Endothelial cell (in vitro differentiated cells): ENCODE measurements at places on chromosomes 12 and 14. TPM values are rescaled to one million over a fixed set of nuclear protein-coding genes. Genes with fewer than 3 reads are reported as not detected.

GARIN6 gene
- not detected for total RNA-seq

AMDHD1 gene
- total RNA-seq: not detected

CLEC7A gene
- total RNA-seq: not detected

TEAD4 gene
- 120 TPM for total RNA-seq

STYK1 gene
- total RNA-seq: 11.4 TPM

KRT72 gene
- 0.28 TPM for total RNA-seq

C12orf60 gene
- total RNA-seq: 1.8 TPM

TIMELESS gene
- 34.2 TPM for total RNA-seq

COPS7A gene
- 25.1 TPM for total RNA-seq

DNA sequence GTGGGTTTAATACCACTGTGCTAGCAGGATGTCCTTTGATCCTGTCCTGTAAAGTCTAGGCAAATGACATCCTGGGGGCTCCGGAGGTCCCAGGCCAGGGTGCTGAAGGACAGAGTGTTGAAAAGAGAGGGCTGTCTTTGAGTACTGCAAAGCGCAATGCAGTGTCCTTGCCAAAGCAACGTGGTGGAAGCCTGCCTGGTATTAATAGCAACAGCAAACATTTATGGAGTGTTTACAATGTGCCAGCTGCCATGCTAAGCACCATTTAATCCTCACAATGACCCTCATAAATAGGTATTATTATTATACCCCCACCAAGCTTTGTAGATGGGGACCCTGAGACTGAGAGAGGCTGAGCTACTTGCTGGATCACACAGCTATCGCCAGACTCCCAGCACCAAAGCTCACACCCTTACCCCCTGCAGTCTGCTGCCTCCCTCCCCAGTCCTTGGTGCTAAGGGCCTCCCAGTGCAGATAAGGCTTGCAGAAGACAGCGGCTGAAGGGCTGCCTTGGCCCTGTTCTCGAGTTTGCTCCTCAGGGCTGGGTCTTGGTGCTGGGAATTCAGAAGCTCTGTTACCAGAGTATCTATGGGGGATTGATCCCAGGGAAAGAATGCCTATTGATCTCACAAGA, 427.7 kb downstream of the FUT8 start:
- no peak overlapping the region for H3K27ac ChIP-seq
- H3K36me3 ChIP-seq: peaks cover 6% of the 10 kb centered on the region
- peaks cover 3% of the 10 kb centered on the region for H3K27me3 ChIP-seq
- H3K4me3 ChIP-seq: no peak overlapping the region
- DNase-seq: no peak

- H3K4me3 ChIP-seq: no peak overlapping the region
- DNase-seq: no peak
- peaks cover 2% of the 10 kb centered on the region for H3K27me3 ChIP-seq
- H3K4me1 ChIP-seq: peaks cover 38% of the 10 kb centered on the region
- H3K36me3 ChIP-seq: peaks cover 10% of the 10 kb centered on the region
Observed at GRCh38 chr12:64616201-64616600, 5.9 kb downstream of the RASSF3 start.

GRCh38 chr12:27436029-27436428, 10.5 kb upstream of the SMCO2 start:
- DNase-seq: no peak
- no peak overlapping the region for H3K4me3 ChIP-seq

- H3K36me3 ChIP-seq: no peaks in the 10 kb centered on the region
- no peak overlapping the region for H3K4me3 ChIP-seq
- no peaks in the 10 kb centered on the region for H3K27me3 ChIP-seq
- no peak overlapping the region for H3K27ac ChIP-seq
- H3K4me1 ChIP-seq: no peaks in the 10 kb centered on the region
Observed at GRCh38 chr12:88982694-88983093, 369.6 kb downstream of the DUSP6 start.

DNA sequence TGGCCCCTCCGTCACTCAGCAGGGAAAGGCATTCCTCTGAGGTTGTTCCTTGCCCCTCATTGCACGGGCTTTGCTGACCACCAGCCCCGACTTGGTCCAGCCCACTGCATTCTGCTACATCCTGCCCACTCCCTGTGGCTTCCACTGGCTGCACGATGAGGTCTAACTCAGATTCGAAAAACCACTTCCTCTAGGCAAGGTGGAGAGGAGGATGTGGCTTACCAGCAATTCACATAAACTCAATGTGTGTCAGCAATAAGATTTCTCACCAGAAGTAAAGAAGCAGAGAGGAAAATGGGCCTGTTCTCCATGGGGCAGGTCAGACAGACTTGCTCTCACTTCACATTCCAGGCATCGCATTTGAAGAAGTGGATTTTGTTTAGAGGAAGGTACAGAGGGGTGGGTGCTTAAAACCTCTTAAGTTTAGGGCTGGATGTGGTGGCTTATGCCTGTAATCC, 14.7 kb downstream of the GPR68 start:
- peak overlapping the region; percentile 29 for H3K4me3 ChIP-seq
- DNase-seq: no peak
- peaks cover 48% of the 10 kb centered on the region for H3K36me3 ChIP-seq
- H3K27ac ChIP-seq: peak overlapping the region; percentile 32
- H3K27me3 ChIP-seq: peaks cover 14% of the 10 kb centered on the region

DNA sequence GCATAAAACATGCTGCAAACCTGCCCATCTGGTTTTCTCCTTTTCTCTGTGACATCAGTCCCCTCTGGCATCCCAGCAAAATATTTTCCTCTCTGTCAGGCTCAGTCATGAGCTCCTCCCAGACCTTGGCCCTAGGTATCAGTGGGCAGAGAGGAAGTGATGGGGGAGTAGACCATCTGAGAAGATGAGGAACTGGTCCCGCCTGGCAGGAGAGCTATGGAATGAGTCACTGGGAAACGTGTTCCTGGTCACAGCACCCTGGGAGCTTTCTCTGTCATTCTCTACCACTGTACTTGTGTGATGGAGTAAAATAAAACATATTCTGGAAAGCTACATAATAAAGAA, 5.0 kb upstream of the SRSF9 start:
- no peak overlapping the region for H3K27ac ChIP-seq
- H3K4me3 ChIP-seq: no peak overlapping the region
- no peak for DNase-seq
- no peaks in the 10 kb centered on the region for H3K36me3 ChIP-seq
- H3K27me3 ChIP-seq: peaks cover 6% of the 10 kb centered on the region

GRCh38 chr14:53214384-53214783, 61.3 kb upstream of the DDHD1 start:
- DNase-seq: no peak
- no peak overlapping the region for H3K4me3 ChIP-seq
- no peak overlapping the region for H3K27ac ChIP-seq
- no peaks in the 10 kb centered on the region for H3K36me3 ChIP-seq
- no peaks in the 10 kb centered on the region for H3K27me3 ChIP-seq

GRCh38 chr12:110699591-110700445, 10.9 kb upstream of the HVCN1 start:
- no peaks in the 10 kb centered on the region for H3K4me1 ChIP-seq
- peaks cover 3% of the 10 kb centered on the region for H3K27me3 ChIP-seq
- no peak overlapping the region for H3K4me3 ChIP-seq
- no peak overlapping the region for H3K27ac ChIP-seq

- no peak overlapping the region for H3K4me3 ChIP-seq
- H3K27ac ChIP-seq: no peak overlapping the region
- peaks cover 4% of the 10 kb centered on the region for H3K4me1 ChIP-seq
- DNase-seq: no peak
- no peaks in the 10 kb centered on the region for H3K27me3 ChIP-seq
- no peaks in the 10 kb centered on the region for H3K36me3 ChIP-seq
Observed at GRCh38 chr12:26153421-26154154, 28.8 kb upstream of the BHLHE41 start.

GRCh38 chr12:50073206-50073605, 11.9 kb upstream of the SMARCD1 start:
- H3K4me1 ChIP-seq: peaks cover 15% of the 10 kb centered on the region
- no peak for DNase-seq
- no peak overlapping the region for H3K4me3 ChIP-seq
- H3K36me3 ChIP-seq: no peaks in the 10 kb centered on the region

DNA sequence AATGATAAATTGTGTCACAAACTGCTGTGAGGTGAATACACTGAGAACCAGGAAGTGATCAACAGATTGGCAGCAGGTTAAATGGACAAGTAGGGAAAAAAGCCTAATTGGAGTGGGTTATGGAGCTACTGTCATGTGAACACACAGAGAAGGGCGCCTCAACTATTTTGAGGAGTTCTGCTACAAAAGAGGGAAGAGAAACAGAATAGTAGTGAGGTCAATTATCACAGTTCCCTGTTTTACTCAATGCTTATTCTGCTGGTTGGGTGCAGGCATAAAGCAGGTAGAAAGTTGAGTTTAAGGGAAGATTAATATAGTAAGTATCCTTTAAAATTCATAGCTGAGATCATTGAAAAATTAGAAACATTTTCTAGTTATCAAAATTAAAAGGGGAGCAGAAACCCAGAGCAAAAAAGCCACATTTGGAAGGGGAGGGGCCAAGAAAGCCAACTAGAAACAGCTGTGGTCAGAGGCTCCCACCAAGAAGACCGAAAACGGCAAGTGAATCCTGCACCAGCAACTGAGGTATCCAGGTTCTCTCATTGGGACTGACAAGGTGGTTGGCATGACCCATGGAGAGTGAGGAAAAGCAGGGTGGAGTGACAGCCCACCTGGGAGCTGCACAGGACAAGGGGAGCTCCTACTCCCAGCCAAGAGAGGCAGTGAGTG, 105.7 kb downstream of the ZC3H14 start:
- peaks cover 4% of the 10 kb centered on the region for H3K27me3 ChIP-seq
- no peaks in the 10 kb centered on the region for H3K36me3 ChIP-seq
- no peak overlapping the region for H3K27ac ChIP-seq
- no peak overlapping the region for H3K4me3 ChIP-seq

GRCh38 chr12:39332661-39333175, 110.2 kb downstream of the KIF21A start:
- H3K27ac ChIP-seq: no peak overlapping the region
- no peak for DNase-seq
- no peaks in the 10 kb centered on the region for H3K36me3 ChIP-seq
- no peaks in the 10 kb centered on the region for H3K27me3 ChIP-seq
- H3K4me3 ChIP-seq: no peak overlapping the region

- H3K27me3 ChIP-seq: no peaks in the 10 kb centered on the region
- H3K27ac ChIP-seq: no peak overlapping the region
- no peak for DNase-seq
- no peak overlapping the region for H3K4me3 ChIP-seq
- no peaks in the 10 kb centered on the region for H3K4me1 ChIP-seq
Observed at GRCh38 chr12:19998411-19998810, 369.9 kb upstream of the PDE3A start.

- H3K27ac ChIP-seq: no peak overlapping the region
- peaks cover 15% of the 10 kb centered on the region for H3K4me1 ChIP-seq
- DNase-seq: no peak
- H3K36me3 ChIP-seq: no peaks in the 10 kb centered on the region
- no peak overlapping the region for H3K4me3 ChIP-seq
Observed at GRCh38 chr12:116196226-116196625, 81.3 kb downstream of the MED13L start.

DNA sequence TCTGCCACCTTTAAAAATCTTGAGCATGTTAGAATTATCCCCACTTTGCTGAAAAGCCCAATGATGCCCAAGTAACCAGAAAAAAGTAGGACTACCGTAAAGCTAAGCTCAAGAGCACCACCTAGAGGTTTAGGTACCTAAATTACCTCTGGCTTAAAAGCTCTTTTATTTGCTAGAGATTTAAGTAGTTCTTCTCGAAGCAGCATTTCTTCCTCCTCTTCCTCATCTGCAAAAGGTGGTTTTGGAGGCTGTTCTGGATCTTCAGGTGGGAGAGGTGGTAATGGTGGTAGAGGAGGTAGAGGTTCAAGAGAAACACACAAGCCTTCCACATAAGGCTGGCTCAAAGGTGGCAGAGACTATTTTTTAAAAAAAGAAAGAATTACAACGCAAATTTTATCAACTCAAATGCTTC, 26.9 kb downstream of the ZFC3H1 start:
- peaks cover 26% of the 10 kb centered on the region for H3K36me3 ChIP-seq
- no peaks in the 10 kb centered on the region for H3K4me1 ChIP-seq
- H3K4me3 ChIP-seq: no peak overlapping the region
- DNase-seq: peak; percentile 22
- H3K27me3 ChIP-seq: peaks cover 1% of the 10 kb centered on the region
- H3K27ac ChIP-seq: peak overlapping the region; percentile 83

DNA sequence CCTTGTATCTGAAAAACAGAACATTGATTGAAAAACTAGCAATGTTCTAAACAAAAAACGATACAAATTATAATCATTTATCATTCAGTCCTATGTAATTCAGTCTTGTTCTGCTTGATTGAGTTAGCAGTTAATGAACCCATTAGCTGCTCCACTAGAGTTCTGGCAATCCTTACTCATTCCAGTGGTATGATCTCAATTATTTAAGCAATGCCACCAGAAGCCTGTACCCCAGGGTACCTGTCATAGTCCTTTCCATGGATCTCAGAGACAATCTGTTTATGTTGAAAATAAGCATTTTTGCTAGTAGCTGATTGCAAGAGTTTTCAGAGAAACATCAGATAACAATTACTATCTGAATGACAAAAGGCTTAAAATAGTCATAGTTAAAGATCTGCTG, 115.9 kb downstream of the UNC79 start:
- H3K27me3 ChIP-seq: no peaks in the 10 kb centered on the region
- no peak overlapping the region for H3K4me3 ChIP-seq
- H3K27ac ChIP-seq: no peak overlapping the region
- no peak for DNase-seq
- peaks cover 35% of the 10 kb centered on the region for H3K4me1 ChIP-seq

- DNase-seq: no peak
- no peak overlapping the region for H3K4me3 ChIP-seq
- no peak overlapping the region for H3K27ac ChIP-seq
- peaks cover 2% of the 10 kb centered on the region for H3K27me3 ChIP-seq
- peaks cover 18% of the 10 kb centered on the region for H3K4me1 ChIP-seq
Observed at GRCh38 chr14:54747616-54748015, 155.0 kb downstream of the GCH1 start.

GRCh38 chr14:49852301-49853157, at the start of gene NEMF:
NEMF (minus strand) TSS chr14:49852788; CDS start chr14:49852753, 35 bp downstream.
- peaks cover 8% of the 10 kb centered on the region for H3K27me3 ChIP-seq
- peak within 1 kb of the TSS; percentile 99 for H3K4me3 ChIP-seq
- peaks cover 19% of the 10 kb centered on the region for H3K4me1 ChIP-seq
- H3K36me3 ChIP-seq: peaks cover 13% of the 10 kb centered on the region

GRCh38 chr12:58907391-58907790, 12.9 kb downstream of the LRIG3 start:
- peaks cover 23% of the 10 kb centered on the region for H3K4me1 ChIP-seq
- peaks cover 69% of the 10 kb centered on the region for H3K36me3 ChIP-seq
- DNase-seq: no peak

GRCh38 chr14:103328941-103329340, 5.1 kb upstream of the EIF5 start:
- peaks cover 17% of the 10 kb centered on the region for H3K4me1 ChIP-seq
- H3K27ac ChIP-seq: no peak overlapping the region
- peaks cover under 1% of the 10 kb centered on the region for H3K27me3 ChIP-seq
- no peaks in the 10 kb centered on the region for H3K36me3 ChIP-seq
- no peak for DNase-seq

GRCh38 chr14:61678975-61679374, 16.3 kb upstream of the HIF1A start:
- no peaks in the 10 kb centered on the region for H3K4me1 ChIP-seq
- no peaks in the 10 kb centered on the region for H3K27me3 ChIP-seq
- H3K27ac ChIP-seq: no peak overlapping the region
- DNase-seq: no peak
- no peak overlapping the region for H3K4me3 ChIP-seq

GRCh38 chr12:58668871-58669270, 251.4 kb downstream of the LRIG3 start:
- no peak for DNase-seq
- no peak overlapping the region for H3K4me3 ChIP-seq
- H3K27me3 ChIP-seq: no peaks in the 10 kb centered on the region
- no peak overlapping the region for H3K27ac ChIP-seq
- no peaks in the 10 kb centered on the region for H3K36me3 ChIP-seq
